ENCODE measurements at places on chromosomes 16 and 17.

- no peak for DNase-seq
Measured at GRCh38 chr17:36858119-36859002, 78.9 kb upstream of the LHX1 start.

- no peak for DNase-seq
Measured at GRCh38 chr16:75494661-75495075, 573 bp downstream of the CHST6 start.

DNA sequence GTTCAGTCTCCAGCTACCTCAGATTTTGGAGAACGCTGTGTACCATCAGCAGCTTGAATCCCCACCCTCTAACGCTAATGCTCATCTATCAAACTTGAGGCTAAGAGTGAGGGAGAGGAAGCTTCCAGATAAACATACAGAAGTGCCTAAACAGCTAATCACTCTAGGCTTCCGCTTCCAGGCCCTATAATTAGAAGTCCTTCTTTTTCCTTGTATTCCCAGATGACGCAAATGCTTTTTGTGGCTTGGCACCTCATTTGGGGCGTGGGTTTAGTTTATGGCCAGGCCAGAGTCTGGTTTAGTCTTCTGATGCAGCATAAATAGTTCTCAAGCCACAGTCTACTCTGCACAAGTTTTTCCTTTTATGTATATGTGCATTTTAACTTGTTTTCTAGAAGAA lies 263.4 kb downstream of the BCAS3 start:
- DNase-seq = no peak

GRCh38 chr17:78682363-78682762 lies 99.7 kb downstream of the CYTH1 start:
- DNase-seq = no peak

DNA sequence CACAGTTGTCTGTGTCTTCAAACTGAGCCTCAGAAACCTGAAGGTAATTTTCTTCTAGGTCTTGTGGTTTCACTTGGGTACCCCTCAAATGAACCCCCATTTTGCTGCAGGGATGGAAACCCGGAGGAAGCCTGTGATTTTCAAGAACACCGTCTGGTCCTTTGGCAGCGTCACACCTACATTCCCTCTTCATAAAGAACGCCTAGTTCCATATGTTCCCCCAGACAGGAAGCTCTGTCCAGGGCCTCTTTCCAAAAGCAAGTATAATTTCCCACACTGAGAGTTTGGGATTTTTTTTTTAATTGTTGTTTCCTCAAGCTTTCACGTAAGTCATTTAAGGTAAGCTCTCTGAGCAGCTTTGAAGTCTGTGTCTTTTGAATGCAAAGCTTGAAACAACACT lies 515.0 kb downstream of the TMEM114 start:
- DNase-seq = no peak

DNA sequence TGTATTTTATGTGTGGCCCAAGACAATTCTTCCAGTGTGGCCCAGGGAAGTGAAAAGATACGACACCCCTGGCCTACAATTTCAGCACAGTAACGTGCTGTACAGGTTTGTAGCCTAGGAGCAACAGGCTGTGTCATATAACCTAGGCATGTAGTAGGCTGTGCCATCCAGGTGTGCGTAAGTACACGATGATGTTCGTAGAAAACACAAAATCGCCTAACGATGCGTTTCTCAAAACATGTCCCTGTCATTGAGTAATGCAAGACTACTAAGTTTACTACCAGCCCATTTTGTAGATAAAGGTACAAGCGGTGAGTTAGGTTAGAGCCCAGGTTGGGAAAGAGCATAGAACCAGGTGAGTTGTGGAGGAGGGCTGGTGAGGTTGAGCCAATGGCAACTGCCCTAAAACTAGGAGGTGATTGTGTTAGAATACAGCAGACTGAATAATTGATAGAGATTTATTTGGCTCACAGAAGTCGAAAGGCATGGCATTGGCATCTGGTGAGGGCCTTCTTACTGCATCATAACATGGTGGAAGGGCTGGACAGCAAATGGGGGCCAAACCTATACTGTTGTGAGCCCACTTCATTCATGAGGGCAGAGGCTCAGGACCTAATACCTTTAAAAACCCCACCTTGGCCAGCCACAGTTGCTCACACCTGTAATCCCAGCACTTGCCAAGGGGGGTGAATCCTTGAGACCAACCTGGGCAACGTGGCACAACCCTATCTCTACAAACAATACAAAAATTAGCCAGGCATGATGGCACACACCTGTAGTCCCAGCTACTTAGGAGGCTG lies 4.2 kb downstream of the EIF1 start:
- DNase-seq = no peak

- no peak for DNase-seq
Measured at GRCh38 chr16:383326-384051, 1.7 kb upstream of the PGAP6 start.

DNA sequence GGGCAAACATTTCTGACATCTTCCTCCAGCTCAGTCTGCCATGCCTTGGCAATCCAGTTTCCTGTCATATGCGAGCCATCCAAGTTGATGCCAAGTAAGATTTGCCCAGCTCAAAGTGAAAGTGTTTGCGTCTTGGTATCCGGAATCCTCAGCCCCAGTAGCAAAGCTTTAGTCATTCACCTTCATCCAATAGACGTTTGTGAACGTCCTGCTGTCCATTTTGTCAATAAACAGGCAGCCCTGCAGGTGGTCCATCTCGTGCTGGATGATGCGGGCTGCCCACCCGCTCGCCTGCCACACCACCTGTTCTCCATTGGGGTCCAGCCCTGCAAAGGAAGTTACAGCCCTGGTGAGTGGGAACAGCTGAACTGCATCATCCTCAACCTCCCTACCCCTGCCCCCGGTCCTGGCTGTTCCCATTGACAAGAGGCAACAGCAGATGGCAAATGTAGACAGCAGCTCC lies 1.5 kb downstream of the PDF start:
- DNase-seq = peak; percentile 40

- DNase-seq = peak; percentile 57
Measured at GRCh38 chr17:64320613-64321553, 57.8 kb upstream of the TEX2 start.

GRCh38 chr17:40791787-40792436 lies 7.8 kb downstream of the KRT28 start:
- no peak for DNase-seq

DNA sequence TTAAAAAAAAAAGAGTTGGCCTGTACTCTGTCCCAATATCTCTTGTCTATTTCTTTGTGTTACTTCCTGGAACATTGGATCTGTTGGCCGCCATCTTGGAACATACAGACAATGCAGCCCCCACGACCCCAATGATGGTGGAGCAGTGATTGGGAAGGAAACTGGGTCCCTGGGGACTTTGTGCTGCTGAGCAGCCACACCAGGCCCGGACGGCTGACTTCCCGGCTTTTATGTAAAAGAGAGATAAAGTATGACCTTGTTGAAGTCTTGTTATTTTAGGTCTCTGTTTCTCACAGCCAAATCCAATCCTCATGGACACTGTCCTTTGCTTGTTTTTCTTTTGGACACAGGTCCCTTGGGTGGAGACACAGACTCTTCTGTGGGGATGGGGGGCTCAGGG lies 204.5 kb downstream of the SALL1 start:
- DNase-seq = no peak

GRCh38 chr17:71759422-71760060 lies 361.3 kb upstream of the SOX9 start:
- no peak for DNase-seq

- DNase-seq = no peak
Measured at GRCh38 chr17:45104497-45104896, 27.8 kb downstream of the PLCD3 start.

All from smooth muscle cell of the brain vasculature (primary cell).